ENCODE measurements at places on chromosomes 5 and 9. TPM values are rescaled to one million over a fixed set of nuclear protein-coding genes. Genes with fewer than 3 reads are reported as not detected.

- no peaks in the 10 kb centered on the region for H3K27me3 ChIP-seq
- H3K36me3 ChIP-seq: no peaks in the 10 kb centered on the region
- no peak for DNase-seq
- H3K4me3 ChIP-seq: no peak overlapping the region
Observed at GRCh38 chr9:90099262-90099963, 494.6 kb downstream of the GADD45G start.

GRCh38 chr5:13708432-13708831 lies 236.1 kb downstream of the DNAH5 start:
- no peaks in the 10 kb centered on the region for H3K36me3 ChIP-seq
- H3K4me1 ChIP-seq: no peaks in the 10 kb centered on the region
- H3K27me3 ChIP-seq: no peaks in the 10 kb centered on the region
- no peak for DNase-seq

- no peaks in the 10 kb centered on the region for H3K36me3 ChIP-seq
- H3K4me1 ChIP-seq: no peaks in the 10 kb centered on the region
- H3K27me3 ChIP-seq: no peaks in the 10 kb centered on the region
Observed at GRCh38 chr5:96374653-96375052, 58.4 kb downstream of the PCSK1 start.

DNA sequence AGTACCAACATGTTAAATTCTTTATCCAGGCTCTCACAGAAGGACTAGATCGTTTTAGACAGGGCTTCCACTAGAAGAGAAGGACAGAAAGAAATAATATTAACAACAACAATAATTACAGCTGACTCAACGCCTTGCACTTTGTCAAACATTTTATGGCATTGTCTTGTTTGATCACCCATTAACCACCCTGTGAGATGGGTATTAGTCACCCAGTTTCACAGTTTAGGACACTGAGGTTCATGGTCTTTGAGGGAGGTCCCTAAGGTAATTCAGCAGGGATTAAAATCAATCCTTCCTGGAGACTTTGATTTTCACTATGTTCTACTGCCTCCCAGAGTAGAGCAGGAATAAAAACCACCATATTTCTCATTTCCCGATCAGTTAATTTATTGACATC lies 51.4 kb upstream of the BNC2 start:
- no peak overlapping the region for H3K4me3 ChIP-seq
- no peak overlapping the region for H3K27ac ChIP-seq
- no peaks in the 10 kb centered on the region for H3K4me1 ChIP-seq
- no peak for DNase-seq
- H3K27me3 ChIP-seq: no peaks in the 10 kb centered on the region

GRCh38 chr9:19409401-19410194 lies 789 bp downstream of the ACER2 start:
- no peaks in the 10 kb centered on the region for H3K27me3 ChIP-seq
- peak; percentile 47 for DNase-seq
- H3K36me3 ChIP-seq: no peaks in the 10 kb centered on the region
- H3K4me3 ChIP-seq: peak overlapping the region; percentile 49
- peaks cover 26% of the 10 kb centered on the region for H3K4me1 ChIP-seq
- peak overlapping the region; percentile 66 for H3K27ac ChIP-seq

DNA sequence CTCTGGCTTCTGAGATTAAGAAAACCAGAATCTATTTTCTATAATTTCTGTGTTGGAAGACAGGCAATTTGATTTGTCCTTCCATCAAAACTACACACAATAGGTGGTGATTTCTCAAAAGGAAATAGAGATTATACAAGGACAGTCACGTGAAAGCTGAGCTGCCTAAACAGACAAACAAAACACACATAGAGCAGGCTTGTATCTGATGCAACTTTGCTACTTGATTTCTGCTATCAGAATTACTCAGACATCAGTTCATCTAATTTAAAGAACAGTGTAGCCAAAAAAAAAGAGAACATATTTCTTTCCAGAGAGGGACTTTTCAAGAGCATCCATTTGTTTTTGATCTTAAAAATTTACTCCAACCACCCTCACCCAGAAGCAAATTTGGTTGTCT lies 2128.3 kb upstream of the C9orf72 start:
- no peak for DNase-seq
- no peaks in the 10 kb centered on the region for H3K27me3 ChIP-seq
- no peak overlapping the region for H3K4me3 ChIP-seq
- no peaks in the 10 kb centered on the region for H3K36me3 ChIP-seq

DNA sequence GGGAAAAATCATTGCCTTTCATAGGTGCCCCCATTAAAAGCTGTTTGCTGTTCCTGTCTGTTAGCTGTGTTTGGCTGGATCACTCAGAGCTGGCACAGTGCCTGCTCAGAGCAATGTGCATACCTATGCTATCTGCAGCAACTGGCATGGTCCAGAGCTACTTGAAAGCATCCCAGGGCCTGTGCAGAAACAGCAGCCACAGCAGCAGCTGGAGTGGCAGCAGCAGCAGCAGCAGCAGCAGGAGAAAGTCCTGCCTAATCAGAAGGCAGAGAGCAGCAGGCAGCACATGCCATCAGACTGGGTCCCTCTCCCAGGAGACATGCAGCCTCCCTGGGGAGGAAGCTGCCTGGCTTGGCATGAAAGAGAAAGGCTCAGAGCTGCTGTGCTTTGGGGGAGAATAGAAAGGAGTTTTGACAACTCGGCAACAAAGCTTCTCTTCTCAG lies 243.8 kb upstream of the WWC1 start:
- no peak overlapping the region for H3K27ac ChIP-seq
- no peaks in the 10 kb centered on the region for H3K4me1 ChIP-seq
- no peaks in the 10 kb centered on the region for H3K36me3 ChIP-seq
- no peak overlapping the region for H3K4me3 ChIP-seq
- H3K27me3 ChIP-seq: no peaks in the 10 kb centered on the region

DNA sequence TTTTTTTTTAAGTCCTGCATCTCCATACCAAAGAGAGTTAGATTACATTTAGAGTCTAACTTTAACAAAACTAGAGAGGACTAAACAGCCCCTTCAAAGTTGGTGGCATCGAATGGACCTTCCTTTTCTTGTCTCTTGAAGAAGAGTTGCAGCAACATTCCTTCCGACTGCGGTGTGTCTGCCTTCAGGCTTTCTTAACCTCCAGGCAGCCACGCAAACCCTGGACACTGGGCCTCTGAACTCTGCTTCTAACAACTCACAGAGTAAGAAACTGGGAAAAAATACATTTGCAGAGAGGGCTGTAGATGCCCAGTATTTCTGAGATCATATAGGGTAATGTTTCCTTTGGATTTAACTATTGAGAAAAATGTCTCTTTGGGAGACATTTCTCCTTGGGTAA lies 120.5 kb upstream of the MAST4 start:
- H3K4me1 ChIP-seq: no peaks in the 10 kb centered on the region
- no peak for DNase-seq
- no peaks in the 10 kb centered on the region for H3K27me3 ChIP-seq
- H3K36me3 ChIP-seq: no peaks in the 10 kb centered on the region
- H3K4me3 ChIP-seq: no peak overlapping the region
- H3K27ac ChIP-seq: no peak overlapping the region

Gene IRF1
- 12.3 TPM for total RNA-seq

Gene SAPCD2
- total RNA-seq: 78.8 TPM

Gene PPIC
- 2.5 TPM for total RNA-seq

Gene SPINK13
- not detected for total RNA-seq

Gene KIF24
- 4.7 TPM for total RNA-seq

Gene LPAR1
- total RNA-seq: 0.13 TPM

Gene LMX1B
- not detected for total RNA-seq

Data from K562 (cell line).